ENCODE measurements at places on chromosomes 16 and 17.

DNA sequence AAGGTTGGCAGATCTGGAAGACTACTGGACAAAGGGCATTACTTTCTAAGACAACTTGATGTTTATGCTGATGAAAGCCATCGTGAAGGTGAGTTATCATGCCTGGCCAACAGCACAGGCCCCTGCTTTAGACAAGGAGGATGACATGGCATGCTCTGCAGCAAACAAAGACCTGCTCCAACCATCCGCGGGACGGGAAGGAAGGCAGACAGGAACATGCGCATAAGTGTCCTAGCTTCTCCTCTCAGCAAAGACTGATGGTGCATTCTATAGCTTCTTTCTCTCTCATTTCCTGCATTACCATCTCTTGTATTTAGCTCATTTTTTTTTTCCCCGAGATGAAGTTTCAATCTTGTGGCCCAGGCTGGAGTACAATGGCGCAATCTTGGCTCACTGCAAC lies 5.4 kb downstream of the NPLOC4 start:
- no peak for DNase-seq

DNA sequence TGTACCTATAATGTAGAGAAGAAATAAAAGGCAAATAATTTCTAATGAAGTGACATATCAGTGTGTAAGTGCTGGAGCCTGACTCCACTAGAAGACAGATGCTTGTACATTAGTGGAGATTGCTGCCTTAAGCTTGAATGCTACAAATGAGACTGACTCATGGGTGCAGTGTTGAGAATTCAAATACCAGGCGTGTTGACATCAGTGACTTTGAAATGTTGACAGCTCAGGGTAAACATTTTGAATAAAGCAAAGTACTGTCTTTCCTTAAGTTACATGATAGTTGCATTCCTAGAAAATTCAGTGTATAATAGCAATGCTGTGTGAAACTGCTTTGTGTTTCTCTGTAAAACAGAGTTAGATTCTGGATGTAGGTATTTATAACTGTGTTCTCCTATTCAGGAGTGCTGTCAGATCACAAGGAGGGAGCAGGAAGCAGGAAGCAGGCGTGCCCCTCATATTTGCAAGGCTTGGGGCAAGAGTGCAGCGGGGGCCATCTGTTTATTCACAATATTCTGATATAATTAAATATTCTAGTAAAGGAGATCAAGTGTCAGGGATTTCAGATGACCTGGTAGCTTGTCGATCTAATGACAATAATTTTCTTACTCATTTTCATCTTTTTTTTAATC lies 119.0 kb downstream of the SPECC1 start:
- no peak for DNase-seq

- DNase-seq, result no peak
These were observed 102.1 kb downstream of the PITPNC1 start for GRCh38 chr17:67479148-67479547.

- no peak for DNase-seq
These were observed 424.9 kb downstream of the SOX9 start for GRCh38 chr17:72545766-72546165.

DNA sequence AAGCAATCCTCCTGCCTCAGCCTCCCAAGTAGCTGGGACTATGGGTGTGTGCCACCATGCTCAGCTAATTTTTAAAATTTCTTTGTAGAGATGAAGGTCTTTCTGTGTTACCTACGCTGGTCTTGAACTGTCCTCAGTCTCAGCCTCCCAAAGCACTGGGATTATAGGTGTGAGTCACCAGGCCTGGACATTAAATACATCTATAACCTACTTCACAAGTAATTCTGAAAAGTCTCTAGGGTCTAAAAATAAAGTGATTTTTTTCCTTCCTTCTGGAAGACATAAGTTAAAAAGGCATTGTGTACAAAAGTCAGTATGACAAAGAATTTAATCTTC lies 118.3 kb downstream of the PARN start:
- no peak for DNase-seq

All from DMS153 (cell line).